ENCODE measurements at places on chromosomes 1 and 21.

GRCh38 chr1:91501523-91501851 lies 836 bp downstream of the CDC7 start:
- DNase-seq, result no peak

- no peak for DNase-seq
These were observed 33.6 kb downstream of the SLC2A1 start for GRCh38 chr1:42924851-42925760.

GRCh38 chr1:109527846-109528695 lies 11.6 kb upstream of the GPR61 start:
- no peak for DNase-seq

- DNase-seq, result no peak
These were observed 172.8 kb downstream of the PTGER3 start for GRCh38 chr1:70874818-70875217.

DNA sequence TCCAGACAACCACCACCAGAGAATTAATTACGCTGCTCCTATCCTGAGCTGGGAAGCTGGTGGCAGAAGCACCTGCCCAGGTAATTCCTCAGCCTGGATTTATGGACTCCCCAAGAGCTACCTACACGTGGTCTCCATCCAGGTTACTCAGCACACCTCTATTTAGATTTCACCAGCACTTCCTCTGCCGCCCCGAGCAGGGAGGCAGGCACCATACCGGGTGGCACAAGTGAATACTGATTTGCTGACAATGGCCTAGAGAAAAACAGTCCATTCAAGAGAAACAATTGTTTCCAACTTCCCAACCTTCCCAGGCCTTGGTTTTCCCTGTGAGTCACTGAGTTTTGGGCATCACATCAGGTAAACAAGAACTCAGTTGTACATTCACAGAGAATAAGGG lies 134.3 kb downstream of the MATN1 start:
- no peak for DNase-seq

Data from activated CD8-positive, alpha-beta memory T cell treated with anti-CD3 and anti-CD28 coated beads for 4 hours (primary cell).